Islet precursor cell (in vitro differentiated cells): ENCODE measurements at places on chromosomes 5 and 9.

DNA sequence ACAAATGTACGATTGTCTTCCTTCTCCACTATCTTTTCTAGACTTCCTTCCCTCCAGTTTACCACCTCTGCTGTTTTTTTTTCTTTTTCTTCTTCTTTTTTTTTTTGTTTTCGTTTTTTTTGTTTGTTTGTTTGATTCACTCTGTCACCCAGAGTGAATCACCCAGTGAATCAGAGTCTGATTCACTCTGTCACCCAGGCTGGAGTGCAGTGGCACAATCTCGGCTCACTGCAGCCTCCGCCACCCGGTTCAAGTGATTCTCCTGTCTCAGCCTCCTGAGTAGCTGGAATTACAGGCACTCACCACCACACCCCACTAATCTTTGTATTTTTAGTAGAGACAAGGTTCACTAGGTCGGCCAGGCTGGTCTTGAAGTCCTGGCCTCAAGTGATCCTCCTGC is 375.7 kb downstream of the NTRK2 start:
- DNase-seq = no peak

DNA sequence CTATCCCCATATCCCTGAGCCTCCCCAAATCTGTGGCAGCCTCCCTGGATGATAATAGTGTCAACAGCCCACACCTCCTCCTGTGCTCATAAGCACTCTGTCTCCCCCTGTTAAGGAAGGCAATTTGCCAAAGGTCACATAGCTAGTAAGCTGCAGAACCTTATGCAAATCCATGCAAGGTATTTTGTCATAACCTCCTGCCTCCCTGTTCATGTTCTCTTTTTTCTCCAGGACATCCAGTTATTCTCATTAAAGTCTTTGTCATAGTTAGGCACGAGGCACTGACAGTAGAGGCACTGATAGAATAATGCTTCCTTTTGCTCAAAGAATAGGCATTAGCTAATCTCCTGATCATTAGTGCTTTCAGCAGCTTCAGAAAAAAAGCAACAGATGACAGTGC is 10.2 kb upstream of the AUH start:
- no peak for DNase-seq

DNA sequence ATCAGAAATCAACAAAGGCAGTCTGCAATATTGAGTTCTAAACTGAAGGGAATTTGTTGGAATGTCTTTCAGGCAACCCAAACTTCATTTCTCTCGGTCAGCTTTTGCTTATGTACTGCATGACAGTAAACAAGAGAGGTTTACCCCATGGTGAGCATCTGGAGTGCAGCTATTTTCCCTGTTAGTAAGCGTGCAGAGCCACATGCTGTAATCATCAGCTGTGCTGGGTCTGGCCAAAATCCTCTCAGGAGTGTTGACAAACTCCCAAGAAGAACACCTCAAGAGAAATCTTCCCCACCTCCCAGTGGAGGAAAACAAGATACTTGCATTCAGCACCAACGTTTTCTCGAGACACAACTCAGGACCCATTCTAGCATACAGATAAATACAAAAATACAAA is 83.6 kb upstream of the ADAMTSL1 start:
- DNase-seq = no peak

DNA sequence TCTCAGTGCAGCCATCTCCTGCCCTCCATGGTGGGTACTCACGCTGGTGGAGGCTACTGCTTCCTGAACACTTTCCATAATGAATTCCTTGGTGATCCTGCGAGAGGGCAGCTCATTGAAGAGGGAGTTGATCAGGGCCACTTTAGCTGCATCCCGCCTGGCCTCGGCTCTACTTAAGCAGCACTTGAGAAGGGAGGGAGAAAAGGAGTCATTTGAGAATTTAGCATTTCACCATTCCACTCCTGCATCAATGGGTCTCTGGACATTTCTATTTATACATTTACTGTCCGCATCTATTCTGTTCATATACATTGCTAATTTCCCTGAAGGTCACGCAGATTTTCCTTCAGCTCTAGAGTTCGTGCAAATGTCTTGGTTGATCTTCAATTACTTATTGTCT is 35.1 kb downstream of the LIX1 start:
- DNase-seq = no peak

DNA sequence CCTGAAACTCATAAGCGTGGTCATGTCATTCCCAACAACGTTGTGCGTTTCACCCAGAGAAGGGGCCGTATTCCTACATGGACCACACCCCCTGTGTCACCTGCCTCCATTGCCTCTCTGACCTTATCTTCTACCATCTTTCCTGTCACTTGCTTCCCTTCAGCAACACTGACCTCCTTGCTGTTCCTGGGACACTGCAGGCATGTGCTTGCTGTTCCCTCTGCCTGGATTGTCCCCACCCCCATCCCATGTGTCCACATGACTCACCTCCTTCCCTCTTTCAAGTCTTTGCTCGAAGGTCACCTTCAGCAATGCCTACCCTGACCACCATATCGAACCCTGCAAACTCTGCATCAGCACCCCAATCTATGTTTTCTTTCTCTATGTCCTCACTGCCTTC is 133.2 kb upstream of the ZNF618 start:
- no peak for DNase-seq

- no peak for DNase-seq
Observed at GRCh38 chr5:115337882-115338281, 41.4 kb upstream of the CCDC112 start.

GRCh38 chr5:93221773-93222172 is 359.2 kb downstream of the NR2F1-AS1 start:
- no peak for DNase-seq

DNA sequence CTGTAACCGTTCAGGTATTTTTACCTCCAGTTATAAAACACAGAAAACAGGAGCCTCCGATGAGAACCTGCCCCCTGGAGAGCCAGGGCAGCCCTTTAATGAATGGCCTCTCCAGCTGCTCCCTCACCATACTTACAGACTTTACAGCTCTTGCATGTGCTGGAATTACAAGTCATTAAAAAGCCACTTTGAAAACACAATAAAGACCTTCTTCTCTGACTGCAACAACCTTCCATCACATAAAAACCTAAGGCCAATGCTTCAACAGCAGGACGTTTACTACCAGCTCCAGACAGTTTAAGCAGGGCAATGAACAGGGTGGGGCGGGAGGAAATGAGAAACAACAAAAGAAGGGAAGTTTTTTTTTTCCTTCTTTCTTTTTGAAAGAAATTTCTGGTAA is 213.8 kb downstream of the MLLT3 start:
- DNase-seq = peak; percentile 67

DNA sequence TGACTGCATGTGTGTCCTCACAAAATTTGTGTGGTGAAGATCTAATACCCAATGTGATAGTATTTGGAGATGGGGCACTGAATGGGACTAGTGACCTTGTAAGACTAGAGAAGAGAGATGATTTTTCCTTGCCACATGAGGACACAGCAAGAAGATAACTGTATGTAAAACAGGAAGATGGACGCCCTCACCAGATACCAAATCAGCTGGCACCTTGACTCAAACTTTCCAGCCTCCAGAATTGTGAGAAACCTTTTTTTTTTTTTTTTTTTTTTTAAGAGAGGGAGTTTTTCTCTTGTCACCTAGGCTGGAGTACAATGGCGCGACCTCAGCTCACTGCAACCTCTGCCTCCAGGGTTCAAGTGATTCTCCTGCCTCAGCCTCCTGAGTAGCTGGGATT is 40.3 kb downstream of the UBTD2 start:
- DNase-seq = no peak

DNA sequence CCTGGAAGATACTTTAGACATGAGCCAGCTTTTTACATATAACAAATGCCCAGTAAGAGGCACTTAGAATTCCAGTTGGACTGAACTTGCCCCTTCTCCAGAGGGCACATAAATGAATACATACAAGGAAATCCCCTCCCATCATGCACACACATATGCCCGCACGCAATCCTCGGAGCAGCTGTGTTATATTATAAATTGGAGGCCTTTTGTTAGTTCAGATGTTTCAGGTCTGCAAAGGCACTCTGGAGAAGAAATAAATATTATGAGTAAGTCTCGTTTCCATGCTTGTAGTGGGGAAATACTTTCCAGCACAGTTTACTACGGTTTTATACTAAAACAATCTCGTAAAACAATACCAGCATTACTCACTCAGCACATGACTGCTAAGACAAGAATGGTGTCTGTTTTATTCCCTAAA is 17.6 kb upstream of the MUSK start:
- no peak for DNase-seq

DNA sequence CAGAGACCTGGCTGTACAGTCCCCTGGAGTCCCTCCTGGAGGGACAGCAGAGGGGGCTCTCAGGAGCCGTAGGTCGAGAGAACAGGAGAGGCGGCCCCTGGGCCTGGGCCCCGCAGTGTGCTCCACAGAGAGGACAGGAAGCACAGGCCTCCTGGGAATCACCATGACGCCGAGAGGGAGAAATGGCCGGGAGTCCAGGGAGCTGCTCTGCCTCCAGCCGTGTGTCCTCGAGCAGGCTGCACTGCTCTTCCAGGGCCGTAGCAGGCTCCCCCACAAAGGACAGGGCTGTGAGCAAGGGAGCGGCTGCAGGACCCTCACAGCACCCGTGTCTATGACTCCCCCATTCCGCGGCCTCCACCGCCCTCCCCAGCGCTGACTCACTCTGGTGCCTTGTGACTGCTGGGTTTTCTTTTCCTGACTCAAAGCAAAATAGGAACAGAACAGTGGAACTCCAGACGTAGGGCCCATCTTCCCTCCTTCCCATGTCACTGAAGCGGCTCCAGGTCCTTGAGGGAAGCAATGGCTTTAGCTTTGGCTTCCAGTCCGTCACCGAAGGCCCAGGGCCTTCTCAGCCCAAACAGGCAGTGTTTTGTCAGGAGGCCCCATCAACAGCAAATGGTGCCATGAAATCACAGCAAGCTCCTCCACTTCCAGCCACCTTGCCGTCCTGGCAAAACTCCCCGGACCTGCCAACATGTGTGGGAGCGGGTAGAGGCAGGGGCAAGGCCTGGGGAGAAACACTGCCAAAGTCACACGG is 114.2 kb downstream of the LHFPL2 start:
- DNase-seq = no peak

- DNase-seq = no peak
Observed at GRCh38 chr9:106066940-106067524, 372.7 kb downstream of the TMEM38B start.

DNA sequence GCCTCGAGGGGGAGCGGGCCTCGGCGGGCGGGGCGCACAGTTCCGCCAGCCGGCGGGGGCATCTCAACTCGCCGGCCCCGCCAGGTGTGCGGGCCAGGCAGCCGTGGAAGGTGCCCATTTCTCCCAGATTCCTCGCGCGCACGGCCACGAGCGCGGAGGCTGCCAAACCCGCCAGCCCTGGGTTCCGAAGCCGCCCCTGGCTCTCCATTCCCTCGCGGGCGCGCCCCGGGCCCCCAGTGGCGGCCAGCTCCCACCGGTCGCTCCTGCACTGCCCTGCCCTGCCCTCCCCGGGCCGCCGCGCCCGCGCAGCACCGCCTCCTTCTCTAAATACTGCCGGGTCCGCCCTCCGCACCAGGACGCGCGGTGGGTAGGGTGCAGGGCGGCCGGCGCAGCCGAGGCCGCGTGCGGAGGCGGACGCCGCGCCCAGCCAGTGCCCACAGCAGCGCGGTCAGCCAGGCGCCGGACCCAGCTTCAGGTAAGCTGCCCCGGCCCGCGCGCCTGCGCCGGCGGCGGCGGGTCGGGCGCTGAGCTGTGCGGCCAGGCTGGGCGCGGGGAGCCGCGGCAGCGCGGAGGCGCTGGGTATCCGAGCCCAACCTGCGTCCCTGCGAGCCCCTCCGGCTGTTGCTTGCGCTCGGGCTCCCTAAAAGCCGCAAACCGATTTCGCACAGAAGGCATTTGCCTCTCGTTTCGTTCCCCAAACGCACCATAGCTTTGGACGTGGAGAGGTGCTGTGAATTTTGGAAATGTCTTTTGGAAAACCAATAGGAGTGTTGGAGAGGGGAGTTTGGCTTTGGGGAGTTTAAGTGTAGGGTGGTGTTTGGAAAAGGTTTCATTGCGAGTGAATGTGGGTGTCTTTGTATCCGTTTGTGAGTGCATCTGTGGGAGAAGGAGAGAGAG is at the start of gene TMEM171:
Gene TMEM171 (plus strand): TSS at position 354 of the 897 bp plus-strand sequence. CDS start 2,799 bp downstream, outside the sequence.
- peak; percentile 83 for DNase-seq

DNA sequence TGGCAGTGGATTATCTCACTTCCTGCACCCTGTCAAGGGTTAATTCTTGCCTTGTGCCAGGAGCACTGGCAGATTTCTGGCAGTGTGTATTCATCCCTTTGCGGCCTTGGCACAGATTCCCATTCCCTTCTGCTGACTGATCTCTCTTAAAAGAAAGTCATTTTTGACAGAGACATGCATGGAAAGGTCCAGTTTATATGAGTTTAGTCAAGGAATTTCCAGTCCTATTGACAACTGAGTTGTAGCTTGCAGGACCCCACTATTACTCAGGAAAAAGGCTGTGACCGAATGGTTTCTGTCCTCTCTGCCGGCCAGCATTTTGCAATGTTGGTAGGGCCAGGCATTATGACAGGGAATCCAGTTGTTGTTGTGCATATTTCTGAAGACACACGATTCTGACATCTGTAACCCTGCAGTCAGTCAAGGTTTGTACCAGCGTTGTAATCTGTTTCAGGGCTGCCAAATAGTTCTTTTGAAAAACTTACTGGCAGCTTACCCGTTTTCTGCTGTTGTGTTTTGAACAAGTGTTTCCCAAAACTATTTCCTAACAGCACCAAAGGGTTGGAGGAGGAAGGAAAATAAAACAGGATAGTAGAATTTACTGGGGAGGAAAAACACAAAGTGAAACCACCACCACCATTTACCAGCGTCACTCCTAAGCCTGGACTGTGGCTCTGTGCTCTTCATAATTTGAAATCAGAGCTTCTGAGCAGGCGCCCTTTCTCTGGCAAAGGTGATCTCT is 243.4 kb upstream of the KLF4 start:
- no peak for DNase-seq

DNA sequence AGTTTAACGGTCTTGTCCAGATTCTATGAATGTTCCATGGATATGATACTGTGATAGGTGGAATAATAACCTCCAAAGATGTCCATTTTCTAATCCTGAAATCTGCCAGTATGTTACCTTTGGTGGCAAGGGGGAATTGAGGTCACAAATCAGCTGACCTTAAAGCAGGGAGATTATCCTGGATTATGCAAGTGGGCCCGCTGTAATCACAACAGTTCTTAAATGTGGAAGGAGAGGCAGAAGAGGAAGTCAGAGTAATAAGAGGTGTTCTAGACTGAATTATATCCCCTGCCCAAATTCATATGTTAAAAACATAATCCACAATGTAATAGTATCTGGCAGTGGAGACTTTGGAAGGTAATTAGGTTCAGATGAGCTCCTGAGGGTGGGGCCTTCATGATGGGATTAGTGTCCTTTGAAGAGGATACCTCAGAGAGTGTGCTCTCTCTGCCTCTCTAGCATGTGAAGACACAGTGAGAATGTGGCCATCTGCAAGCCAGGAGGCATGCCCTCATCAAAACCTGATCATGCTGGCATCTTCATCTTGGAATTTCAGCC is 47.6 kb upstream of the ZFAND5 start:
- DNase-seq = no peak
